Astrocyte of the hippocampus (primary cell): ENCODE measurements at places on chromosomes 11 and 22.

- no peak for DNase-seq
Measured at GRCh38 chr11:130219148-130219547, 59.6 kb downstream of the ST14 start.

DNA sequence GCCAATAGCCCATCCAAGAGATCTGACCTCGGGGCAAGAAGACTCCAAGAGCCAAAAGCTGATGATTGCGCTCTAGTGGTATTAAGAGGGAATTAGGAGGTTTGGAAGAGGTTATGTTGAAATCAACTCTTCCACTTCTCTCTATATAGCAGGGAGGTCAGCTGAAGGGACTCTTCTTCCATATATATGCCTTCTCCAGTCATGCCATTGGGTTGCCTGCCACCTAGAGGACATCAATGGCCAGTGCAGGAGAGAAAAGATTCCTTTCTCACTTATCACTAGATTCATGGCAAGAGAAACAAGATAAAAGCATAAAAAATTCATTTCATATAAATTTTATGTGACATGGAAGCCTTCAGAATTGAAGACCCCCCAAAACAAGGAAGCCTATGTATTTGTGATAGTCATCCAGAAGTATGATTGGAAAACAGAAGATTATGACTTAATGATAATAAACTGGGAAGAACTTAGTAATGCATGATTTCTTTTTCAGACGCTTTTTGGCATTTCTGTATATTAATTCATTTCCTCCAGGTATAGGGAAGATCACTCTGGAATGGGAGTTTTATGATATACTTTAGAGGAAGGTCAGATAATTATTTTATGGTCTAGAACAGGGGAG, 435.1 kb upstream of the DDI1 start:
- DNase-seq, result peak; percentile 78

- DNase-seq, result peak; percentile 65
Measured at GRCh38 chr11:8080674-8081590, at the start of gene TUB. Gene TUB, plus strand, starts transcription at chr11:8081211. Its CDS starts 300 bp downstream, at chr11:8081511.

GRCh38 chr11:78961937-78962701, 387.5 kb upstream of the NARS2 start:
- DNase-seq, result peak; percentile 90

DNA sequence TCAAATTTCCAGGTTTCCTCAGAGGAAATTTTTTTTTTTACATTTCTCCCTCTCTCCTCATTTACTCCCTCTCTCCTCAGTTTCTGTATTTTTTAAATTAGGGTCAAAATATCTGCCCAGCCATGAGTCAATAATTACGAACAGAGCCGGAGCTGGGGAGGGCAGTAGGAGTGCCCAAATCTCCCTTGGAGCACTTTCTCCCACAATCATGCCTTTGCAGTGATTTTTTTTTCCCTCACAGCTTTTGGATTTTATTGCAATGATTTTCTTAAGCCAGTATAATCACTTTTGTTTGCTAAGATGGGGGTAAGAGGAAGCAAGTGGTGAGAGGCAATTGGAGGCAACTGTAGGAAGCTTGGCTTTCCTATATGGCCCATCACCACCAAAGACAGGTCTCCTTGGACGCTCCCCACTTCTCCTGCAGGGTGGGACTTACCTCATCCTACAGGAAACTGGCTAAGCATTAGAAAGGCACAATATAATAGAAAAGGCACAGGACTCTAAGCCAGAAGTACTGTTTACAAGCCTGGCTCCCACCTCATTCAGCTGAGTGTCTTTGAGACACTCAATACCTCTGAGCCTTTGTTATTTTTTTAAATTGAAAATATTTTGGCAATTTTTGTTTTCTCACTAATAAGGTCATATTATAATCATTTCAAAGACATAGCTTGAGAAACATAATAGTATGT, 192.6 kb upstream of the PITPNB start:
- no peak for DNase-seq

GRCh38 chr22:36662981-36663380, 40.6 kb downstream of the CACNG2 start:
- no peak for DNase-seq

DNA sequence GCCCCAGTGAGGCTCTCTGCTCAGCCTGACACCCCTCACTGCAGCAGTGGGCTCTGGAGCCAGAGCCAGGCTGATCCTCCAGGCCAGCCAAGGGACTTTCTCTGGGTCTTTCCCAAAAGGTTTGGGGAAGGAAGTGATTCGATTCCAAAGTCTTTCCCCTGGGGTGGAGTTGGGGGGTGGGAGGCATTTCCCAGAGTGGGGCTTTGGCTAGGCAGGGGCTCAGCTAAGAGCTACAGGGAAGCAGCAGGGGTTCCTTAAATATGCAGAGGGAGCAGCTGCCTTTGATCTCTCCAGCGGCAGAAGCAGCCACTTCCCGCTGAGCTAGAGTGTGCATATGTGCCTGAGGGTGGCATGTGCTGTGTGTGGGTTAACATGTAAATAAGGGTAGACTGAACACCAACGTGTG, 192.9 kb downstream of the INSC start:
- no peak for DNase-seq

DNA sequence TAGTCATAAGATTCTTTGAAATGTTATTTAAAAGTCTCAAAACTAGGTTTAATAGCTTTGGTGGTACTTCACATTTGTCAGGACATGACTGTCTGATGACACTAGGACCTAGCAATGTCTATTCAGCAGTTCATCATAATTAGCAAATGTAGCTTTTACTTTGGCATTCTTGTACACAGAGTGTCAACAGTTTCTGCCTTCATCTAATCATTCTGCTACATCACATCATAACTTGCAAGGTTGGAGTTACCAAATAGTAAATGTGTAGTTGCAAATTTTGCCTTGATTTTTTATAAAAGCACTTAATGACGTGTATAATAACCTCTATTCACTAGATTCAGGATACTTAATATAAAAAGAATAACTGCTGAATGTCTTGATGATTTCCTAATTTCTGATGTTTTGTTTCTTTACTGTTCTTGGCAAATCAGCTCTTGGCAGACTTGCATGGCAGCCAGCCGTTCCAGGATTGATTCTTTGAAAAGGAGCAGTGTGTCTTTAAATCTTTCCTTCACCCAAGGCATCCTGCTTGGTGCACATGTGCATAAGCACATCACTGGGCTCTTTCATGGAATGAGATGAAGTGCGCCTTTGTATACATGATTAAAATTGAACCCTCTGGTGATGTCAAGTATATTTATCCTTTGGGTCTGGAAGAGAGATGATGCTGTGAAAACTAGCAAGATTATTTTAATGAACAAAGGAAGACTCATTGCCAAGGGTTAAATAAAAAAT, 12.2 kb downstream of the FBXO7 start:
- DNase-seq, result no peak

- DNase-seq, result no peak
Measured at GRCh38 chr22:27581688-27582087, 219.9 kb downstream of the MN1 start.

GRCh38 chr11:128524172-128524571, 63.2 kb downstream of the ETS1 start:
- no peak for DNase-seq

- no peak for DNase-seq
Measured at GRCh38 chr11:59292611-59293010, 66.1 kb upstream of the OR5AN1 start.

- DNase-seq, result no peak
Measured at GRCh38 chr11:27203077-27203647, 159.9 kb downstream of the CCDC34 start.

- no peak for DNase-seq
Measured at GRCh38 chr11:118742304-118742703, 48.7 kb downstream of the DDX6 start.

GRCh38 chr11:64569300-64569970, 21.6 kb upstream of the SLC22A12 start:
- DNase-seq, result no peak

GRCh38 chr22:30460147-30460546, 11.7 kb downstream of the SEC14L3 start:
- DNase-seq, result no peak

- no peak for DNase-seq
Measured at GRCh38 chr22:38943201-38943600, 14.2 kb upstream of the APOBEC3A start.

DNA sequence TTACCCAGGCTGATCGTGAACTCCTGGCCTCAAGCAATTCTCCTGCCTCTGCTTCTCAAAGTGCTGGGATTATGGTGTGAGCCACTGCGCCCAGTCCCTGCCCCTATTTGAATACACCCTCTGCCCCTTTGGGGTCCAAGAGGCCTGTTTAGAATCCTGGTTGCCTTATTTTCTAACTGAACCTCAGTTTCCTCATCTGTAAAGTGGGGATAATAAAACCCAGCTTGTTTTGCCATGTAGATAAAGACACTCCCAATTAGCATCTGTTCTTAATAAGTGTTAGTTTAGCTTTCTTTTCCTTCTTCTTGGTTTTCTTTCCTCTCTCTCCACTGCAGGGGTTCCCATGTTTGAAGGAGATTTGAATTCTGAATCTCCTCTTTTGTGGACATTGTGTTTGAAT, 4.8 kb downstream of the MIAT start:
- DNase-seq, result no peak

- DNase-seq, result peak; percentile 96
Measured at GRCh38 chr11:100719809-100720221, 32.7 kb downstream of the ARHGAP42 start.

DNA sequence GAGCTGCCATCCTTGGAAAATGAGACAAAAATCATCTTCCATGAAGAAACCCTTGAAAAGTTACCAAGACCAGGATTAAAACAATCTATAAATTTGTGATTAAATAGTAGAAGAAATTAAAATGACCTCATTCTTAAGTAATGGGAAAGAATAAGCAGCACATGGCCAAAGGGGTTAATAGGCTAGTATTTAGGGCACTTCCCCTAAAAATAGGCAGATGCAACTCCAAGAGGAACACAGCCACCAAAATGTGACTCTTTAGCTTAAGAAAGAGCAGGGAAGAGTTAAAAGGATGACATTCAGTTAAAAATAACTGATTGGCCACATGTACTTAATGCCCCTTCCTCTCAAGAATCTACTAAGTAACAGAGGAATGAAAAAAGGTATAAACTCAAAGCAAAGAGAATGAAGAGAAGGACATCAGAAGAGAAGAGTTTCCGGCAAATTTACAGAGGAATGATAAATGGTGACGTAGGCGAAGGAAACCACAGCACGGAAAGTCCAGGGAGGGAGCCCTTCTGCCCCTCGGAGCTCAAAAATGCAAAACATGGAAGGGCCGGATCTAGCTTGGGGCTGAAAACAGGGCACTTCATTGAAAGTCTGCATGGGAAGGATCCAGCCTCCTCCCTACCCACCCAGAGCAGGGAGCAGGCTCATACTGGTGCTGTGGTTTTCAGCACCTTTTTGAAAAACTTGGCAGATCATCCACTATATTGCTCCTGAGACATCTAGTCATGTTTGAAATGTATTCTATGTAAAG, 17.8 kb downstream of the SCUBE2 start:
- no peak for DNase-seq

DNA sequence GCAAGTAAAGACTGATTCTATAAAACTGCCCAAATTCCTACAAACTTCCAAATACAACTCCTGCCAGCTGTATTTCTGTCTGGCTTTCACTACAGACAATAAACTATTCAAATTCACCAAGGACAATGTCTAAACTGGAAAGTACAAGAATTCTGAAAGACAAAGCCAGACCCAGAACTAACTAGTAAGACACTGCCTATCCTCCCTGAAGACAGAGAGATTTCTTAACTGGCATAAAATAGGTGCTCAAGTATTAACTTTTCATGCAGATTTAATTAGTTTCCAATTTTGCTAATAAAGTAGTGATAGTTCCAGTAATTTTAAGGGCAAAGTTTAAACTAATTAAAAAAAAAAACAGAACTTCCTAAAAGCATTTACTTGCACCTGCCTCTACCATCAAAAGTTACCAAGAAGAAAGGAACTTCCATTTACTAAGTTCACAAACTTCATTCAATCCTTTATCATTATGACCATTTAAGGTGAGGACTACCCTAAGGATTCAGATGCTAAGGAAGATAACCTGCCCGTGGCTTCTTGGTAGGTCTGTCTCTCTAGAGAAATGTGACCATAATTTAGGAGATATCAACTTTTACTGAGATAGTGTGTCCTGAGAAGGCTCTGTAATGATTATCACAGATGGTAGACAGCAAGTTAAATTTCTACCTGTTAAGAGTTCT, 45.2 kb downstream of the CELF1 start:
- DNase-seq, result no peak

- no peak for DNase-seq
Measured at GRCh38 chr11:69242266-69242920, 51.6 kb upstream of the MYEOV start.

GRCh38 chr11:15342163-15342562, 227.4 kb downstream of the INSC start:
- no peak for DNase-seq

DNA sequence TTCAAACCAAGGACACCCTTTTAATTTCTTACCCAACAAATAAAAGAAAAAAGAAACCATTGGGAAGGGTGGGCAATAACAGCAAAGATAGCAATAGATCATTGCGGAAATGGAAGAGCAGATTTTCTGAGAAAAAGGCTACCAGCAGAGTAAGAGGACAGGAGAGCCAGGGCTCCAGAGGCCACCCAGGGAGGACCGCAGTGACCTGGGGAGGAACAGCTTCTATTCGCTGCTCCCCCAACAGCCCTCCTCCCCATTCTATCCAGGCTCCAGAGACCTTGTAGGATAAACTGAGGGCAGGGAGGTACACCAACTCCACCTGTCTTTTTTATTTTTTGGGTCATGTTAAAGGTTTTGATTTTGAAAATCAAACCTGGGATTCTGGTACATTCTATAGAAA, 59.8 kb downstream of the SYN3 start:
- no peak for DNase-seq

DNA sequence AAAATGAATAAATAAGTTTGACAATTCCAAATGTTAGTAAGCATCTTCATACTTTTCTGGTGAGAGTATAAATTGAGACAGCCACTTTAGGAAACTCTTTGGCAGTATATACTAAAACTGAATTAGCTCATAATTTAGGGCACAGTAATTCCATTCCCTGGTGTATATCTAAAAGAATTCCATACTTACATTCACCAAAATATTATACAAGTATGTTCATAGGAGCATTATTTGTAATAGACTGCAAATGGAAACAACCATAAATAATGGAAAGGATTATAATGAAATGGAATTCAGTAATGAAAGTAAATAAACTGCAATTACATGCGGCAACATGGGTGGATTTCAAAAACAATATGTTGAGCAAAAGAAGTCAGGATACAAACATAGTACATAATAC, 315.8 kb upstream of the LRRC4C start:
- no peak for DNase-seq

DNA sequence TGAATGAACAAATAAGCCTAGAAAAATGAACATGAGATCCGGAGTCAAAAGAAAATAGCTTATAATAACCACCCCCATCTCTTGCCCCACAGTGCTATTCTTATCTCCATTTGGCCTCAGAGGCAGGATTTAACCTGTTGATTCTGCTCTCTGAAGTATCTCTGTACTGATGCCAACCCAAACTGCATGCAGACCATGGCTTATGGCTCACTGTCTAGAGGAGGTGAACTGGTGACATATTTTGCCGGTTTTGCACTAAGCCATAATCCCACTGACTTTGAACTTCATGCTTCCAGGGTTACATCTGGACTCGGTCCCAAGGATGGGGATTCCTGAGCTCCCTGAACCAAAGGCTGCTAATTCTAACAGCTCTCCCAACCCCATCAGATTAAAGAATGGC, 397.1 kb downstream of the TENM4 start:
- DNase-seq, result peak; percentile 78
